ENCODE measurements at places on chromosomes 11 and 22.

DNA sequence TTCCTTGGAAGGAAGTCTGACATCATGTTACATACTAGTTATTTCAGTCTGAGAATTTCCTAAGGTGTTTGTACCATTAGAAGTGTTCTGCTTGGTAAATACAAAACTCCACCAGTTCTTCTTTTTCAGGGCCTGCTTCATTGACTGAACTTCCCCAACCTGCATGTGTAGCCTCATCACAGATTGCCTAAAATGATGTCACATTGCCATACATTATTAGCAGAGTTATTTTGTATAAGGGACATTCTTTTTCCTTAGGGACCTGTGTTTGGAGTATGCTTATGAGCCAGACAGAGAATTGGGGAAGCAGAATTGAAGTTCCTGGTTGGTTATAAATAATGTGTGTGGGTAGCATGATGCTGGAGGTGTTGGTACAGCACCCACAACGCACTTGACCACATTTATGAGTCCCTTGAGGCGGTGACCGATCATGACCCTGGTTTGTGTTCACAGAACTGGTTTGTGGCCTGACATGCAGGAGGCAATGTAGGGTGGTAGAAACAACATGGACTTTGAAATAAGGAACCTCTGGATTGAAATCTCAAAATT lies 16.4 kb upstream of the MMP7 start:
- H3K36me3 ChIP-seq, result no peaks in the 10 kb centered on the region
- H3K27me3 ChIP-seq, result no peaks in the 10 kb centered on the region
- no peak for DNase-seq

DNA sequence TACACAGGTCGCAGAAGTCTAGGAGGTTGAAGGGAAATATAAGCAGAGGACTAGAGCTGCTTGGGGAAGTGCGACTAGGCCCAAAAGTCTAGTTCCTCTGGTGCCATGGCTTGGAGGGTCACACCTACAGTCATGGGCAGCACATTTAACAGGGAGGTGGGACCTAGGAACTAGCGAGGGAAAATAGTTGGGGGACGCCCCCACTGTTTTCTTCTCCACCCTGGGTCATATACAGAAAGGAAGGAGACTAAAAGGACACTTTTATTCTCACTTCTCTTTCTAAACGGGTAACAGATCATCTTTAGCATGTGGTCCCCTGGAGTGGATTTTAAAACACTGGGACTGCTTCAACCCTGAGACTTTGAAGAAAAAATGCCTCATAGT lies 16.6 kb downstream of the APIP start:
- no peak overlapping the region for H3K4me3 ChIP-seq
- H3K27me3 ChIP-seq, result no peaks in the 10 kb centered on the region
- no peak for DNase-seq
- H3K4me1 ChIP-seq, result no peaks in the 10 kb centered on the region

DNA sequence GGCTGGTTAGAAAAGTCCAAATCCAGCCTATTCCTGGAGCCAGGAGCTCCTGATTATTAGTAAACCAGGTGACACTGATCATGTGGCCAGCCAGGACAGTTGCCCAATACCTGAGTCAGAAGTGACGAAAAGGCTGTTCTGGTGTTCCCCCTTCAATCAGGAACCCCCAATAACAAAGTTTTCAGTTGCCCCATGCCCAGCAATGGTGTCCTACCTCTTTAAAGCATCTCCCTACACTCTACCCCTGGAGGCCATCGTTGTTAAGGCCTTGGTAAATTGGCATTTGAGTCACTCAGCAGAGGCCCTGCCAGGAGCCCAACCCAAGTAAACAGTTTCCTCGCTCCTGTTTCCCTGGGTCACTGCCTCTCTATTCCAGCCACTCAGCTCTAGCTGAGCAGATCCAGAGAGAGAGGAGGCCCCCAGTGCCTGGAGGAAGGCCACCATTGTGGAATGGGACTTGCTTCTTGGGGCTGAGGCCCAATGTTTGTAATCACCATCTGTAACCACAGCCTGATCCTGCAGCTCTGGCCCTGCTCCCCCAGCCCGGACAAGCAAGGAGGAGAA lies 25.0 kb downstream of the ARHGAP1 start:
- H3K4me1 ChIP-seq, result peaks cover 4% of the 10 kb centered on the region
- no peaks in the 10 kb centered on the region for H3K27me3 ChIP-seq
- no peak overlapping the region for H3K4me3 ChIP-seq
- peaks cover 67% of the 10 kb centered on the region for H3K36me3 ChIP-seq

DNA sequence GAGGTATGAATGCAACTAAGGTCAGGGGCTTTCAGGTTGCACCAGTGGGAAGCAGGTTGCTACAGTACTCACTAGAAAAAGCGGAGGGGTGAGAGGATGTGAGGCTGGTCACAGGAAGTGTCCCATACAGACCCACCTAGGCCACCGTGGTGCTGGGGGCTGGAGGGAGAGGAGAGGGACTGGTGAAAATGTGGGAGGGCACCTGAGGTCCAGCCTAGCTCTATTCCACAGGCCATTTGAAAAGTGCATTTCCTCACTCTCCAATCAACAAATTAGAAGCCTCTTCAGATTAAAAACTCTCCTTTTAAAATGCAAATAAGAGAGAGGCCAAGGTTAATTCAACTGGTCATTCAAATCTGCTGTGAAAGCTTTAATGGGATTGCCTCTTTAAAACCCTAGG lies 38.6 kb upstream of the NCAM1 start:
- no peak overlapping the region for H3K27ac ChIP-seq
- H3K27me3 ChIP-seq, result no peaks in the 10 kb centered on the region
- no peak for DNase-seq
- no peaks in the 10 kb centered on the region for H3K36me3 ChIP-seq
- no peak overlapping the region for H3K4me3 ChIP-seq
- H3K4me1 ChIP-seq, result no peaks in the 10 kb centered on the region

DNA sequence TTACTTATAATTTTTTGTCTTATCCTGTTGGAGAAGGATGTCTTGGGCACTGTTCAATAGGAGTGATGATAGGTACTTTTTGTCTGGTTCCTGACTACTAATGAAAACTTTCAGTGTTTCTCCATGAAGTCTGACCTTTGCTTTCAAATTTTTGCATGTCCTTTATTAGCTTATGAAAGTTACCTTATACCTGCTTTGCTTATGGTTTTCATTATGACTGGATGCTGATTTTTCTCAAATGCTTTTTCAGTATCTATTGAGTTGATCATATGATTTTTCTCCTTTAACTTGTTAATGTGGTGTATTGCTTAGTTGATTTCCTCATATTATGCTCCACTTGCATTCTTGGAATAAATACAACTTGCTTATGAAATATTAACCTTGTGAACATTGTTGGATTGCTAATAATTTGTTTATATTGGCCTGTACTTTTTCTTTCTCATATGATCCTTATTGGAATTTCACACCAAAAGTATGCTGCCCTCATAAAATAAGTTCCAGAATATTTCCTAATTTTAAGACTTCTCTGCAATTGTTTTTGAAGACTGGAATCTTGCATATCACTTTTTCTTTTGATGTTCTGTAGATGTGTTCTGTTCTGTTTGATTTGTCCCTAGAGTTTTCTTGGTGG lies 85.0 kb upstream of the SC5D start:
- H3K27me3 ChIP-seq, result no peaks in the 10 kb centered on the region
- H3K4me1 ChIP-seq, result no peaks in the 10 kb centered on the region
- no peak for DNase-seq
- no peaks in the 10 kb centered on the region for H3K36me3 ChIP-seq
- H3K27ac ChIP-seq, result no peak overlapping the region

GRCh38 chr11:67571443-67571842 lies 12.2 kb upstream of the GSTP1 start:
- no peaks in the 10 kb centered on the region for H3K4me1 ChIP-seq
- H3K36me3 ChIP-seq, result no peaks in the 10 kb centered on the region
- H3K4me3 ChIP-seq, result no peak overlapping the region
- H3K27ac ChIP-seq, result no peak overlapping the region
- H3K27me3 ChIP-seq, result no peaks in the 10 kb centered on the region
- no peak for DNase-seq

GRCh38 chr11:47258317-47258902 lies 614 bp downstream of the NR1H3 start:
- no peak for DNase-seq
- peaks cover 12% of the 10 kb centered on the region for H3K4me1 ChIP-seq
- no peaks in the 10 kb centered on the region for H3K36me3 ChIP-seq
- no peaks in the 10 kb centered on the region for H3K27me3 ChIP-seq
- H3K27ac ChIP-seq, result peak overlapping the region; percentile 81
- H3K4me3 ChIP-seq, result peak overlapping the region; percentile 64

- DNase-seq, result no peak
- H3K4me1 ChIP-seq, result no peaks in the 10 kb centered on the region
- H3K27me3 ChIP-seq, result no peaks in the 10 kb centered on the region
- H3K36me3 ChIP-seq, result peaks cover 6% of the 10 kb centered on the region
- no peak overlapping the region for H3K27ac ChIP-seq
- H3K4me3 ChIP-seq, result no peak overlapping the region
These were observed 87.7 kb downstream of the CSNK2A3 start for GRCh38 chr11:11265320-11265719.

GRCh38 chr11:60957188-60957587 lies 5.2 kb upstream of the SLC15A3 start:
- DNase-seq, result no peak
- H3K4me3 ChIP-seq, result no peak overlapping the region
- no peaks in the 10 kb centered on the region for H3K27me3 ChIP-seq
- no peak overlapping the region for H3K27ac ChIP-seq

GRCh38 chr11:133946541-133947318 lies 10.0 kb downstream of the IGSF9B start:
- no peaks in the 10 kb centered on the region for H3K27me3 ChIP-seq
- H3K36me3 ChIP-seq, result peaks cover 24% of the 10 kb centered on the region
- H3K4me1 ChIP-seq, result peaks cover 20% of the 10 kb centered on the region
- no peak for DNase-seq

GRCh38 chr11:35953081-35953760 lies 9.4 kb downstream of the LDLRAD3 start:
- no peaks in the 10 kb centered on the region for H3K36me3 ChIP-seq
- no peak overlapping the region for H3K4me3 ChIP-seq
- H3K27me3 ChIP-seq, result no peaks in the 10 kb centered on the region

GRCh38 chr11:123392844-123393243 lies 37.2 kb upstream of the GRAMD1B start:
- H3K4me3 ChIP-seq, result no peak overlapping the region
- H3K27me3 ChIP-seq, result no peaks in the 10 kb centered on the region
- no peaks in the 10 kb centered on the region for H3K36me3 ChIP-seq
- no peak for DNase-seq
- no peaks in the 10 kb centered on the region for H3K4me1 ChIP-seq

GRCh38 chr11:23181022-23181807 lies 320.9 kb upstream of the CCDC179 start:
- no peak for DNase-seq
- no peak overlapping the region for H3K4me3 ChIP-seq
- no peaks in the 10 kb centered on the region for H3K27me3 ChIP-seq
- H3K4me1 ChIP-seq, result no peaks in the 10 kb centered on the region

DNA sequence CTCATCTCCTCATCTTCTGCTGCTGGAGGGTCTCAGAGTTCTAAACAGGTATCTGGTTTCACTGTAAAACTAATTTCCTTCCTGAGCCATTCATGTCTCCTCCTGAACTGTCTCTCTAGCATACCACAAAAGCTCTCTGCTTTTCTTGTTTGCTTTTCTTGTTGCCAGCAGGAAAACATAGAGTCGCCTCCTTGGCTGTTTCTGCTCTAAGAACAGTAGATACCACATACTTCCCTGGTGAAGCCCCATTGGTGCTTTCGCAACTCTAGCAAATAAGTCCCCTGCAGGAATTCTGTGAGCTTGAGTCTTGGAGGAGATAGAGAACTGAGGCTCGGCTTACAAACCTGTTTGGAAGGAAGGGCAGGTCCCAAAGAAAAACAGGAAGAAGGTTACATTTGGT lies 7.0 kb downstream of the DIXDC1 start:
- no peaks in the 10 kb centered on the region for H3K36me3 ChIP-seq
- H3K27me3 ChIP-seq, result no peaks in the 10 kb centered on the region
- H3K27ac ChIP-seq, result peak overlapping the region; percentile 91
- H3K4me3 ChIP-seq, result no peak overlapping the region
- no peak for DNase-seq

GRCh38 chr22:20646906-20647305 lies 127.0 kb upstream of the SERPIND1 start:
- no peaks in the 10 kb centered on the region for H3K36me3 ChIP-seq
- H3K27me3 ChIP-seq, result no peaks in the 10 kb centered on the region
- H3K4me1 ChIP-seq, result no peaks in the 10 kb centered on the region
- no peak overlapping the region for H3K27ac ChIP-seq
- no peak for DNase-seq

DNA sequence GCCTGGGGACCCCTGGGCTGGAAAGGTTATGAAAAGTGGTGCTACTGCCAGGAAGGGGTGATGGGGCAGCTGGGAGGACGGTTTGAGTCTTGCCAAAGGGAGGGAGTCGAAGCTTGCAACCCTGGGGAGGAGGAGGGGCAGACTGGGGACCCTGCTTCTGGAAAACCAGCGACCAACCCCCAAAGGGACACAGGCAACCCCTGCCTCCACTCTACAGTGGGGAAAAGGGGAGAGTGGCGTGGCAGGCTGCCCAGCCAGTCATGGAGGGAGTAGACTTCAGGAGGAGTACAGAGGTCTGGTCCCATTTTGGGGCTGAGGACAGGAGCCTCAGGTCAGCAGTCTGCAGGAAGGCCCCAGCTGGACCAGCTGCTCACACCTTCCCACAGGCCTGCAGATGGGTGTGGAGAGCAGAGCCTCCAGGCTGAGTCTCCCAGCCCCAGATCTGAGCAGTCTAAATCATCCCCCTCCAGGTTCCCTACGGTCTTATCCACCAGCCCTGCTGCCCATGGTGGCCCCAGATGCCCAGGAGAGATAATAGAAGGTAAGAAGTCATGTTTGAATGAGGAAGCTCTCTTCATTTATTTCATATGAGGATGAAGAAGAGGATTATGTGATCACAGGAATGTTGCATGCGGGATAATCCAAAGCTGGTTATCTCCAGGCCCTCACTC lies 3.3 kb downstream of the DDT start:
- peak; percentile 43 for DNase-seq
- no peaks in the 10 kb centered on the region for H3K27me3 ChIP-seq
- H3K27ac ChIP-seq, result no peak overlapping the region
- H3K36me3 ChIP-seq, result peaks cover 24% of the 10 kb centered on the region
- no peaks in the 10 kb centered on the region for H3K4me1 ChIP-seq

- H3K36me3 ChIP-seq, result no peaks in the 10 kb centered on the region
- H3K27me3 ChIP-seq, result no peaks in the 10 kb centered on the region
- DNase-seq, result no peak
- H3K27ac ChIP-seq, result no peak overlapping the region
- H3K4me1 ChIP-seq, result no peaks in the 10 kb centered on the region
- H3K4me3 ChIP-seq, result no peak overlapping the region
These were observed 14.6 kb upstream of the KCNQ1OT1 start for GRCh38 chr11:2714463-2714800.

GRCh38 chr11:113519989-113520613 lies 44.9 kb upstream of the DRD2 start:
- no peak overlapping the region for H3K27ac ChIP-seq
- no peak for DNase-seq
- H3K36me3 ChIP-seq, result no peaks in the 10 kb centered on the region
- H3K4me1 ChIP-seq, result no peaks in the 10 kb centered on the region

GRCh38 chr11:108486828-108487227 lies 11.4 kb downstream of the POGLUT3 start:
- H3K36me3 ChIP-seq, result peaks cover 19% of the 10 kb centered on the region
- no peak overlapping the region for H3K4me3 ChIP-seq
- H3K27ac ChIP-seq, result no peak overlapping the region
- H3K4me1 ChIP-seq, result no peaks in the 10 kb centered on the region

Measured in ascending aorta (tissue), 2 donors.